ENCODE measurements at places on chromosomes 1 and 21. TPM values are rescaled to one million over a fixed set of nuclear protein-coding genes. Genes with fewer than 3 reads are reported as not detected.

DNA sequence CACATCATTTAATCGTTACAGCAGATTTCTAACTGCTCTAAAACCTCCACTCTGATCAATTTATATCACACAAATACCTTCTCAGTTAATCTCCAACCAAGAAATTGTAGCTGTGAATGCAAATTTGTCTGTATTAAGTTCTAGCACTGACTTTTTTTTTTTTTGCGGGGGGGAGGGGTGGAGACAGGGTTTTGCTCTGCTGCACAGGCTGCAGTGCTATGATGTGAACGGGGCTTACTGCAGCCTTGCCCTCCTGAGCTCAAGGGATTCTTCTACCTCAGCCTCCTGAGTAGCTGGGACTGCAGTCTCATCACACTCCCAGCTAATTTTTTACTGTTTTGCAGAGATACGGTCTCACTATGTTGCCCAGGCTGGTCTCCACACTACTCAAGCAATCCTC is 163.6 kb downstream of the RERE start:
- H3K27me3 ChIP-seq = no peaks in the 10 kb centered on the region
- peaks cover 8% of the 10 kb centered on the region for H3K4me1 ChIP-seq
- H3K27ac ChIP-seq = no peak overlapping the region
- no peak overlapping the region for H3K4me3 ChIP-seq

- no peaks in the 10 kb centered on the region for H3K27me3 ChIP-seq
- no peak for DNase-seq
- no peaks in the 10 kb centered on the region for H3K36me3 ChIP-seq
These were observed 93.4 kb downstream of the CD58 start for GRCh38 chr1:116477429-116477828.

DNA sequence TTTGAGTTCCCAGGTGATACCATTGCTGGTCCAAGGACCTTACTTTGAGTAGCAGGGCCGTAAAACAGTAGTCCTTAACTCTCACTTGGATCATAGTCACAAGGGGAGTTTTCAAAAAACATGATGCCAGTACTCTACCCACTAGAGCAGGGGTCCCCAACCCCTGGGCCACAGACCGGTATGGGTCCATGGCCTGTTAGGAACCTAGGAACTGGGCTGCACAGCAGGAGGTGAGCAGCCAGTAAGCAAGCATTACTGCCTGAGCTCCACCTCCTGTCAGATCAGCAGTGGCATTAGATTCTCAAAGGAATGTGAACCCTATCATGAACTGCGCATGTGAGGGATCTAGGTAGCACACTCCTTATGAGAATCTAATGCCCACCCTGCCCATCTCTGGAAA is 39.7 kb upstream of the KCNQ4 start:
- H3K27ac ChIP-seq = no peak overlapping the region
- no peak overlapping the region for H3K4me3 ChIP-seq
- H3K27me3 ChIP-seq = no peaks in the 10 kb centered on the region

- no peak overlapping the region for H3K27ac ChIP-seq
- peaks cover 12% of the 10 kb centered on the region for H3K27me3 ChIP-seq
- no peak for DNase-seq
- H3K4me3 ChIP-seq = no peak overlapping the region
- H3K36me3 ChIP-seq = no peaks in the 10 kb centered on the region
- no peaks in the 10 kb centered on the region for H3K4me1 ChIP-seq
These were observed 30.1 kb downstream of the PDE9A start for GRCh38 chr21:42683371-42684108.

- H3K27me3 ChIP-seq = no peaks in the 10 kb centered on the region
- peaks cover 8% of the 10 kb centered on the region for H3K4me1 ChIP-seq
- H3K4me3 ChIP-seq = no peak overlapping the region
- no peak for DNase-seq
- H3K27ac ChIP-seq = no peak overlapping the region
These were observed 26.9 kb upstream of the C1orf21 start for GRCh38 chr1:184359909-184360308.

- H3K27ac ChIP-seq = no peak overlapping the region
- DNase-seq = peak; percentile 81
- peak overlapping the region; percentile 78 for H3K4me3 ChIP-seq
These were observed 18.3 kb upstream of the VAMP3 start for GRCh38 chr1:7752512-7753417.

GRCh38 chr1:98903261-98903660 is 101.4 kb downstream of the PLPPR5 start:
- H3K36me3 ChIP-seq = no peaks in the 10 kb centered on the region
- no peak overlapping the region for H3K4me3 ChIP-seq
- DNase-seq = peak; percentile 80
- peaks cover 9% of the 10 kb centered on the region for H3K4me1 ChIP-seq
- no peak overlapping the region for H3K27ac ChIP-seq

DNA sequence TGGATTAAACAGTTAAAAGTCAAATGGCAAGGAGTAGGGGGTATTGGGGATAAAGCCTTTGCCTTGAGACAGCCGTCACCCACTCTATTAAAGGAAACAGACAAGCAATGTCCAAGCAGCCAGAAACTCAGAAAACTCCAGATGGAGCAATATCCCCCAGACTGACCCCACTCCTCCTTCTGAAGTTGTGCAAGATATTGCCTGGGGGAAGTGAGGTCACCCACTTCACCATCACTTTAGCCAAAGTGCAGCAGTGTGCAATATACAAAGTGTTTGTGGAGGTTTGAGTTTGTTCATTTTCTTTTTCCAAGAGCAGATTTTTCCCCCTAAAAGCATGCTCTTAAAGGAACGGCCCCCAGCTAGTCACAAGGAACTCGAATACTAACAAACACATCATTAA is 125.1 kb downstream of the ETS2 start:
- no peak overlapping the region for H3K4me3 ChIP-seq
- H3K27ac ChIP-seq = no peak overlapping the region
- DNase-seq = peak; percentile 77
- no peaks in the 10 kb centered on the region for H3K27me3 ChIP-seq
- peaks cover 15% of the 10 kb centered on the region for H3K4me1 ChIP-seq

DNA sequence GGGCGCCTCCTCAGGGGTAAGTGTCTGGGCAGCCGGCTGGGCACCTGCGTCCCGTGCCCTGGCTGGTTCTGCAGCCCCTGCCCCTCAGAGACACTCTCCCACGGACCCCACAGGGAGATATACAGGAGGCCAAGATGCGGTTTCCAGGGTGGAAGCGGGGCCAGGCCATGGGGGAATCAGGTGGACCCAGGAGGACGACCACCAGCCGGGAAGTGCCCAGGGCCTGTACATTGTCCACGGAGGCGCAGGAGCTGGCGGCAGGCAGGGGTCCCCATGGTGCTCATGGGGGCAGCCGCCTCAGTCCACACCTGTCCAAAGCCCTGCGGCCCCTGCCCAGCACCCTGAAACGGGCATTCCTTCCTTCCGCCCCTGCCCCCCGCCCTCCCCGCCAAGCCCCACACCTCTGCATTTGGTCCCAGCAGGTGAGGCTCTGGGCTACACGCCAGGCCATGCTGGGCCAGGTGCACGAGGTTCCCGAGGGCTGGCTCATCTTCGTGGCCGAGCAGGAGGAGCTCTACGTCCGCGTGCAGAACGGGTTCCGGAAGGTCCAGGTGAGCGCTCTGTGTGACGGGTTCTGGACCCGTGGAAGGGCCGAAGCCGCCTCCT is 36.7 kb downstream of the SLC19A1 start:
- H3K36me3 ChIP-seq = no peaks in the 10 kb centered on the region
- no peak overlapping the region for H3K27ac ChIP-seq
- no peak for DNase-seq
- H3K27me3 ChIP-seq = no peaks in the 10 kb centered on the region
- no peak overlapping the region for H3K4me3 ChIP-seq

DNA sequence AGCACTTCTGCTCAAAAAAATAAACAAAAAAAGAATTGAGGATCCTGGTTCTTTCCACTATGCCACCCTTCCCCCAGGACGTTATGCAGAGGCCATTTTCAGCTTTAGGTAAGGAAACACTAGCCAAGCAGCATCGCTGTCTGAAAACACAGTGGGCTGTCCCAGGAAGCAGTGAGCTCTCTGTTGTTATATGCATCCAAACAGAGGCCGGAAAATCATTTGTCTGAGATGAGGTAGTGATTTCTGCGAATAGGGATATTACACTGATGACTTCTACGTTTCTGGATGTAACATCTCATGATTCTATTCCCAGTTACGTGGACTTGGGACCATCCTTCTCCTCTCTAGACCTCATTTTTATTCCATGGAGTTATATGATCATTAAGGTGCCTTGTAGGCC is 137.2 kb downstream of the OMA1 start:
- DNase-seq = no peak
- peaks cover 39% of the 10 kb centered on the region for H3K4me1 ChIP-seq
- H3K27me3 ChIP-seq = no peaks in the 10 kb centered on the region
- H3K4me3 ChIP-seq = no peak overlapping the region
- no peak overlapping the region for H3K27ac ChIP-seq

DNA sequence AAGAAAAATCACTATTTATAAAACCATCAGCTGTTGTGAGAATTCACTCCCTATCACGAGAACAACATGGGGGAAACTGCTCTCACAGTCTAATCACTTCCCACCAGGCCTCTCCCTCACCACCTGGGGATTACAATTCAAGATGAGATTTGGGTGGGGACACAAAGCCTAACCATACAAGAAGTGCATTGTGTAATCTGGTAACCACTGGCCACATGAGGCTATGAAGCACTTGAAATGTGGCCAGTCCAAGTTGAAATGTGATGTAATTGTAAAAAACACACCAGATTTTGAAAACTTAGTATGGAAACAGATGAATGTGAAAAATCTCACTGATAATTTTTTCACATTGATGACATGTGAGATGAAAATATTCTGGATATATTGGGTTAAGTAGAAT is 293.8 kb downstream of the TTLL7 start:
- DNase-seq = peak; percentile 5
- H3K4me1 ChIP-seq = no peaks in the 10 kb centered on the region
- no peak overlapping the region for H3K27ac ChIP-seq
- H3K27me3 ChIP-seq = no peaks in the 10 kb centered on the region

DNA sequence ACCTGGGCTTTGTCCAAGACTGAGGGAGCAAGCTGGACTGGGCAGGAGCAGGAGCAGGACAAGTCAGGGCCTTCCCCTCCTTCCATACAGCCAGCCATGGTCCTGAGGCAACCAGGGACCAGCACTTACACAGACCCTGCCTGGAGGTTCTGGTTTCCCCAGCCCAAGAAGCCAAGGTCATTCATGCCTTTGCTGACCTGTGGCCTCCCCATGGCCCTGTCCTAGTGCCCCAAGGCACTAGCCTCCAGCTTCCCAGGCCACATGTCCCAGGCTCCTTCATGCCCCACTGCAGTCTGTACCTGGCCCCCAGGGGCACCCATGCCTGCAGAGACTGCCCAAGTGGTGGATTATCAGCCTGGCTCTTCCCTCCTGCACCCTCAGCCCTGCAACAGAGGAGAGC is 243.9 kb downstream of the TOMM20 start:
- no peaks in the 10 kb centered on the region for H3K27me3 ChIP-seq
- no peak for DNase-seq
- no peak overlapping the region for H3K27ac ChIP-seq
- peaks cover 10% of the 10 kb centered on the region for H3K4me1 ChIP-seq
- no peaks in the 10 kb centered on the region for H3K36me3 ChIP-seq
- no peak overlapping the region for H3K4me3 ChIP-seq

DNA sequence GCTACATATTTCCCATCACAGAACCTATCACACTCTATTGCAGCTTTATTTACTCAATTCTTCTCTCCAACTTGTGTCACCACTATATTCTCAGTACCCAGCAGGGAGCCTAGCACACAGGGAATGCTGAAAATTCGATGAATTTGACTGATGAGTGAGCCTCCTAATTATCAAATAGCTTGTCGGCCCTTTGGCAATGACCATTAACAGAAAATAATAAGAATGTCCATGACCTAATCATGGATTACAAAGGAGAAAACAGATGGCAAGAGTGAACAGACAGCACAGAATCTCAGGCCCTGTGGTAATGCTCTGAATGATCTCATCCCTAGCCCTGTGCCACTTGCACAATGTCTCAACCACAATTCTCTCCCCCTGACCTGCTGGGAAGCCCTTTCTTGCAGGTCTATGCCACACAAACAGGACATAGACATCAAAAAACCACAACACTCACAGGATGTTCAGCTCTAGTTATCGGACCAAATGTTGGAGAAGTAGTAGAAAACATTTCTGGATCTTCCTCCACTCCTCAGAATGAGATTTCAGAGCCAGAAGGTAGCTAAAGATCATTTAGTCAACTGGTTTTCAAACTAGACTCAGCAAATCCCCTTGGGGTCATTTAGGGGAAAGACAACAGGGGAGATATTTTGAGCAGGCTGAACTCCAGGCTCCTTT is 68.4 kb downstream of the LUZP1 start:
- H3K4me1 ChIP-seq = peaks cover 55% of the 10 kb centered on the region
- no peaks in the 10 kb centered on the region for H3K27me3 ChIP-seq
- peak overlapping the region; percentile 87 for H3K27ac ChIP-seq
- H3K4me3 ChIP-seq = peak overlapping the region; percentile 27

GRCh38 chr1:169890761-169891538 is 2.7 kb downstream of the SCYL3 start:
- H3K27ac ChIP-seq = no peak overlapping the region
- H3K4me1 ChIP-seq = peaks cover 21% of the 10 kb centered on the region
- no peak for DNase-seq
- H3K27me3 ChIP-seq = no peaks in the 10 kb centered on the region
- H3K4me3 ChIP-seq = no peak overlapping the region
- H3K36me3 ChIP-seq = peaks cover 8% of the 10 kb centered on the region

DNA sequence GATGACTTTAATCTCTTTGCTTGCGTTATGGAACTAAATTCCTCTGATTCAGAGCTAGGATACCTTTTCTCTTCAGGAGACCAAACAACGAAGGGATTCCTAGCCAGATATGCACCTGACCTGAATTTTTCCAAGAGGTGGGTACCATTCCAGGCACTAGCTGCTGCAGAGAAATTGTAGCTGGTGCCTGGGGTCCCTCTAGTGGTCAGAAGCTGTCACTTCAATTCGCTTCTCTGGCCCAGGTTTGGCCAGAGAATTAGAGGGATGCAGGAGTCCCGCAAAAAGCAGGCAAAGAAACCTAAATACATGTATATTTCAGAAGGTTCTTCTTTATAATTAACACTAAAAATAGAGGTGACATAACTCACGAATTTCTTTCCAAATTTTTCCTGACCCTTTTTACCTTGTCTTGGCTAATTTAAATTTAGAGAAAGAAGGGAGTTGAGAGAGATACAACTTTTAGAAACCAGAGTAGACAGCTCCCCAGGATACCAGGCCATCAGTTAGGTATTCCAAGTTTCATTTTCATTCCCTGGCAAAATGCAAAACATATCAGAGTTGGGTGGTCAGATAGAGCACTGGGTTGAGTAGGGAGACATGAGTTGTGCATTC is 9.6 kb downstream of the ACKR1 start:
- no peak overlapping the region for H3K4me3 ChIP-seq
- no peaks in the 10 kb centered on the region for H3K4me1 ChIP-seq
- peak; percentile 58 for DNase-seq
- H3K27me3 ChIP-seq = no peaks in the 10 kb centered on the region
- no peak overlapping the region for H3K27ac ChIP-seq
- H3K36me3 ChIP-seq = no peaks in the 10 kb centered on the region

- H3K4me3 ChIP-seq = no peak overlapping the region
- H3K27ac ChIP-seq = no peak overlapping the region
These were observed 1.7 kb downstream of the ZBTB18 start for GRCh38 chr1:244052728-244053312.

- DNase-seq = peak; percentile 43
- H3K4me1 ChIP-seq = peaks cover 5% of the 10 kb centered on the region
- H3K4me3 ChIP-seq = no peak overlapping the region
- H3K36me3 ChIP-seq = no peaks in the 10 kb centered on the region
- no peaks in the 10 kb centered on the region for H3K27me3 ChIP-seq
- no peak overlapping the region for H3K27ac ChIP-seq
These were observed 2.8 kb upstream of the CASQ2 start for GRCh38 chr1:115771094-115771846.

NBPF4 gene
- total RNA-seq = not detected

MCOLN3 gene
- 0.51 TPM for total RNA-seq

ELAPOR1 gene
- total RNA-seq = 0.51 TPM

VHLL gene
- total RNA-seq = not detected

ACTL8 gene
- not detected for total RNA-seq

KRTAP8-1 gene
- not detected for total RNA-seq

BATF3 gene
- total RNA-seq = 0.86 TPM

TFF2 gene
- not detected for total RNA-seq

DDX59 gene
- total RNA-seq = 14.2 TPM

CRNN gene
- total RNA-seq = not detected

PGD gene
- total RNA-seq = 51.7 TPM

All from GM23248 (cell line).